Lung (tissue), 17 donors: ENCODE measurements at places on chromosomes 5 and 9. TPM values are rescaled to one million over a fixed set of nuclear protein-coding genes. Genes with fewer than 3 reads are reported as not detected.

GRCh38 chr5:87777877-87778276, 365.1 kb upstream of the CCNH start:
- H3K27me3 ChIP-seq = peaks cover 14% of the 10 kb centered on the region
- no peaks in the 10 kb centered on the region for H3K4me1 ChIP-seq
- no peak for DNase-seq
- no peak overlapping the region for H3K27ac ChIP-seq
- H3K36me3 ChIP-seq = no peaks in the 10 kb centered on the region

Gene PCDHB16
- total RNA-seq = 9.2 TPM

Gene PTCH1
- 31.1 TPM for total RNA-seq

- peaks cover 6% of the 10 kb centered on the region for H3K4me1 ChIP-seq
- no peak overlapping the region for H3K4me3 ChIP-seq
- H3K27ac ChIP-seq = no peak overlapping the region
These were observed 27.7 kb downstream of the ECPAS start for GRCh38 chr9:111456529-111456928.

Gene SLC36A3
- not detected for total RNA-seq

DNA sequence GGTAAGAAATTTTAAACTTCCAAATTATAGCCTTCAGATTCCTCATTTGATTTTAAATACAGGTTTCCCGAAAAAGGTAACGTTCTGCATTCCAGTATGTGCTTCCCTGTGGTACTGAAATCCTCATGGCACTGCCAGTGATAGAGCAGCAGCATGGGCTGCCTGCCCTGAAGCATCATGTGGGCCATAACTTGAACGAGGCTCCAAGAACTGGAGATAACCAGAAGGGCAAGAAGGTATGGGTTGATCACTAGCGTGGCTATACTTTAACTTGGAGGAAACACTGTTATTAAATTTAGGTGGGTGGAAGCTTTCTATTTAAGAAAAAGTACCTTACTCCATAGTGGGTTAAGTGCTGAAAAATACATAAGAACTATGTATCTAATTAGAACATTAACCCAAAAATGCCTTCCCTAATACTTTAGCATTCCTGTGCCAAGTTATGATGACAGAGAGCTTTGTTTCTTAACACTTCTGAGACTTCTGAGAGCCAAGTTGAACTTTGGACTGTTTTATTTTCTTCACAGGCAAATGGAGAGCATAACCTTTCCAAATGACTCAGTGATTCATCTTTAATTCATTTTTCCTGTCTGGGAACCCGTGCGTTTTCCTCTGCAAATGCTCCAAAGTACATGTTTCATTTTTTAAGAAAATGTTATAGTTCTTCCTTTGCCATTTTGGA, 191.5 kb upstream of the GNA14 start:
- H3K27ac ChIP-seq = no peak overlapping the region
- no peak overlapping the region for H3K4me3 ChIP-seq
- no peaks in the 10 kb centered on the region for H3K27me3 ChIP-seq
- no peak for DNase-seq
- peaks cover 8% of the 10 kb centered on the region for H3K4me1 ChIP-seq
- H3K36me3 ChIP-seq = no peaks in the 10 kb centered on the region

Gene WNT8A
- not detected for total RNA-seq

DNA sequence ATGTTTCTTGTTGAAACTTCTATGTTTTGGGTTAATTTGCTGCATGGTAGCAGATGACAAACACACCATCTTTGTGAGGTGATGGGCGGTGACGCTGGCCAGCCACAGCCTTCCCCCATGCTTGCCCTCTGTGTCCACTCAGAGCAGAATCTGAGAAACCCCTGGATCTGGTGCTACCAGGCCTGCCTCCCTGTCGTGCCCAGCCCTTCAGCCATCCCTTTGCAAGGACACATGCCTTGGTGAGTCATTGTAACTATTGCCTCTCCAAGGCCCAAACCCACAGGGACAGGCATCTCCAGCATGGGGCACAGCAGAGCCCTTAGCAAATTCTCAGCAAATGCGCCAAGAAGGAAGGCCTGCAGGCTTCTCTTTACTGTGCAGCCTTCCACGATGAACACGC, 48.1 kb upstream of the FCN1 start:
- H3K4me3 ChIP-seq = no peak overlapping the region
- no peak overlapping the region for H3K27ac ChIP-seq
- no peaks in the 10 kb centered on the region for H3K4me1 ChIP-seq
